ENCODE measurements at places on chromosomes 4 and X. TPM values are rescaled to one million over a fixed set of nuclear protein-coding genes. Genes with fewer than 3 reads are reported as not detected.

- no peak for DNase-seq
Observed at GRCh38 chr4:181698221-181698620, 545.0 kb upstream of the TENM3 start.

DNA sequence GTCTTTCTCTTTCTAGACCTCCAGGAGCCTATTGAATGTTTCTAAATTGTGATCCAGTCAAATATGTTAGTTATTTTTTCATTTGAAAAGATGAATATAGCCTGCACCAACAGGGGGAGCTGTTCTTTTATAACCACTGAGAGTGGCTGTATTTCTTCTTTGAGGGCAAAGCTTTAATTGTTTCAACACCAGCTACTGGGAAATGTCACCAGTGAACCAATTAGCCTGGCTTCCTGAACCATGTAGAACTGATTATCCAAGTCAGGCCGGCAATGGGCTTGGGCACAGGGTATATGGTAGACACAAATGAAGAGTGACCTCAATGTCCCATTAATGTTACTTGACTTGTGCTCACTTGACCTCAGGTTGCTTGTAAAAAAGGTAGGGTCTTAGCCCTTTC is 4.8 kb upstream of the DAPP1 start:
- no peak for DNase-seq

GRCh38 chrX:11446949-11447348 is 153.7 kb downstream of the AMELX start:
- no peak for DNase-seq

DNA sequence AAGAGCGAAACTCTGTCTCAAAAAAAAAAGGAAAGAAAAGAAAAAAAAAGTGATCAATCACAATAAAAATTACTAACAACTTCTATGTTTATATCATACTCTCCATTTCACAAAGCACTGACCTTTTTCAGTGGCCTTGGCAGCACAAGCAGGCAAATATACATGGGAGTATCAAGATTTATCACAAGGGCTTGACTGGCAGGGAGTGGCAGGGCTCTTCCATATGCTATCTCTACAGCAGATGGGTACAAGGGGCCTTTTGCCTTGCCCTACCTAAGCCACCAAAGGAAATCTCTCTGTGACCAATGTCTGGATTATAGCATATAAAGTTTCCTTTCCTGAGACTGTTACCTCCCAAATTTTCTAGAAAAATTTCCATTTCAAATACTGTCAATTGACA is 24.4 kb downstream of the TSPAN5 start:
- DNase-seq: no peak

- DNase-seq: no peak
Observed at GRCh38 chrX:118574666-118575065, 79.1 kb downstream of the DOCK11 start.

- DNase-seq: no peak
Observed at GRCh38 chr4:141467225-141467624, 169.2 kb upstream of the IL15 start.

DNA sequence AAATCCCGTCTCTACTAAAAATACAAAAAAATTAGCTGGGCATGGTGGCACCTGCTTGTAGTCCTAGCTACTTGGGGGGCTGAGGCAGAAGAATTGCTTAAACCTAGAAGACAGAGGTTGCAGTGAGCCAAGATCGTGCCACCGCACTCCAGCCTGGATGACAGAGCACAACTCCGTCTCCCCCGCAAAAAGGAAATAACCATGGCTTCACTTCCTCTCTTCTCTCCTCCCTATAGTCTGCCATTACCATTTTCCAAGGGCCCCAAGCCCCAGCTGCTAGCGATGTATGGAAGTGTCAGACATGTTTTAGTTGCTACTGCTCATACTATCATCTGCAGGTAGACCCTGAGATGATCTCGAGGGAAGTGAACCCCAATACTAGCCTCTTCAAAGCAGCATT is 177.3 kb upstream of the FAM9B start:
- no peak for DNase-seq

FAM184B gene
- 1.0 TPM for total RNA-seq

REELD1 gene
- 2.1 TPM for total RNA-seq
